ENCODE measurements at places on chromosomes 12 and 14. TPM values are rescaled to one million over a fixed set of nuclear protein-coding genes. Genes with fewer than 3 reads are reported as not detected.
A peak's percentile ranks its signal among the peaks of the same experiment; 100 is the strongest.

ZNF839 gene
- 10.9 TPM for polyA plus RNA-seq

GRCh38 chr12:68880660-68881325, 52.2 kb downstream of the CPM start:
- no peak for DNase-seq

GPX2 gene
- 2.4 TPM for polyA plus RNA-seq

GRCh38 chr12:46103559-46104383, 113.4 kb upstream of the SCAF11 start:
- DNase-seq = no peak

DNA sequence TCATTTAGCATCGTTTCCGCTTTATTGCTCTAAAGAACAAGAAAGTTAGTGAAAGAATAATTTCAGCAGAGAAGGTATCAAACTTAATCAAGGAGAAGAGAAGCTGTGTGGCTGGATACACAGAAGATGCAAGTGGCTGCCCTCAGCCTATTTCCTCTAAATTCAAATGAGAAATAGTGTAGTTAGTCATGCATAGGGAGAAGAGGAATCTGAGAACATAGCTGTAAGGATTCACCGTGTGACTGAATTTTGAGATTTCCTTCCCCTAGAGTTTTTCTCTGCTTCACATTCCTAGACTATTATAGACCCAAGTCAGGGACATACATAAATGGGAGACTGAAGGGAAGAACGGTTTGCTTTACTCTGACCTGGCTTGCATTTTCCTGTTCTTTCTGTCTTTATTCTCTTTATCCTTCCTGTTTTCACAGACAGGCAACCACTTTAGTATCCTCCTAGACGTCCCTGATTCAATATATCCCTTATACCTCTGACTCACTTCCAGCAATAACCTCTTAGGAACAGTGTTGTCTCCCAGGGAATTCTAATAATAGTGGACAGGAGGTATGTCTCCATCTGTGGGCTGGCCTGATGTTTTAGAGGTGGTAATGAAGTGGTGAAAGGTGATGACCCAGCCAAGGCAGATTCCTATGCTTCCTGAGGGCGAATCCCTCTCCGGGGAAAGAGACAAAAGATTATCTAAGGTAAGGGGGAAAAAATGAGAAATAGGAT, 7.0 kb downstream of the RNASE10 start:
- no peak for DNase-seq

DNA sequence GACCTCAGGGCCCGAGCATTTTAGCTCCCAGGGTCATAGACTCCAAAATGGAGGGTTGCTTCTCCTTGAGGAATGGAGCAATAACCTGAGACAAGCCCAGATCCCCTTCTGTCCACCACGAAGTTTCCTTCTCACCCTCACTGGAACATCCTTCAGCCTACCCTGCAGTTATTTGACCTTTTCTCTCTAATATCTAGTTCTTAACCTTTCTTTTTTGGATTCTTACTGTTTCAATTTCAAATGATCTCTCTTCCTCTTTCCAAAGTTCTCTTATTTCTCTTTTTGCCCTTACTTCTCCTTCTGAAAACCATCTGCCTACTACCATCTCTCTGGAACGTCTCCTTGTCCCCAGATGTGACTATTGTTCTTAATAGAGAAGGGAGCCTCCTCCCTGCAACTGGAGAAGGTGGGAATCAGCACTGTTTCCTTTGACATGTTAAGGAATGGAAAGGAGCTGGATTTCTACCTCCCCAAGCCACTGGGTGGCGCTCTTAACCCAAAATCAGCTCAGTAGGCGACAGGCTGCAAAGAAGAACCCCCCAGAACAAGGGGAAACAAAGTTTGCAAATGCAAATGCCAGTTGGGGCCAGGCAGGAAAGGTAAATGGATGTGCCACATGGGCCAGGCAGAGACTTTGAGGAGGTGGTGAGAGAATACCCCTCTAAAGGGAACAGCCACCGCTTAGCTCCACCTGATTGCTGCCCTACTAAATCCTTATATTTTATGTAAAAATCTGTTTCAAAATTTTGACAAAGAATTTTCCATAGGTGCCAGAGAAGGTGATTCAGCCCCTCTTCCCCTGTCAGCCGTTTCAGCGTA, 22.4 kb upstream of the PDE1B start:
- no peak for DNase-seq

DNA sequence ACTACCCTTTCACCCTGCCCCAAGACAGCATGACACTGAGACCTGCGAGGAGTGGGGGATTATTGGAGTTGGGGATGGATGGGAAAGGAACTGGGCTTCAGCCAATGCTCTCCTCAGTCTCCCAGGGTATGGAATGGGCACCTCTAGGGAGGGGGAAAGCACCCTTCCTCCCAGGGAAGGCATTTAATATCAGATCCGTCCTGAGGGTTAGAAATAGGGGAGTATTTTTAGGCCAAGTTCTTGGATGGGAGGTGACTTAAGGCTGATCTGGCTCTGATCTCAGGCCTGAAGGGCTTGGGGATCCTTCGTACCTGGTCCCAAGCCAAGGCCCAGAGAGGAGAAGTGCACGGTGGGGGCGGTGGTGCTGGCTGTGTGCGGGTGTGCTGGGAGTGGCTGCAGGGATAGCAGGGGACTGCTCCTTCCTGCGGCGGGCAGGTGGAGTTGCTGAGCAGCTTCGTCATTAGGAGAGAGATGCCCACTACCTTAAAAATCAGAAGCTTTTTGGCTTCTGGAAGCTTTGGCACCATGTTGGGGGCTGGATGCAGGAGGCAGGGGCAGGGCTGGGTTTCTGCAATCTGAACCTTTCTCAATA, 7.0 kb upstream of the CEBPE start:
- no peak for DNase-seq

C12orf50 gene
- polyA plus RNA-seq = 0.17 TPM

DNA sequence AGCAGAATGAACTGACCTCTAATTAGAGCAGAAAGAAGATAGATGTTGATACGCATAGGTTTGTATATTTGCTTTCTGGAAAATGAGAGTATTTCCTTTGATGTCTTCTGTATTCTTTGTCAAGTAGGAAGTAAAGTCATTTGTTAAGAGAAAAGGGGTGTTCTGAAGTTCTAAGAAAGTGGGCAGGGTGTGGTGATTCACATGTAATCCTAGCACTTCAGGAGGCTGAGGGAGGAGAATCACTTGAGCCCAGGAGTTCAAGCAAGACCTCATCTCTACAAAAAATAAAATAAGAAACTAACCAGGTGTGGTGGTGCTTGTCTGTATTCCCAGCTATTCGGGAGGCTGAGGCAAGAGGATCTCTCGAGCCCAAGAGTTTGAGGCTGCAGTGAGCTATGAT, 2.8 kb downstream of the RHNO1 start:
- DNase-seq = no peak

DNA sequence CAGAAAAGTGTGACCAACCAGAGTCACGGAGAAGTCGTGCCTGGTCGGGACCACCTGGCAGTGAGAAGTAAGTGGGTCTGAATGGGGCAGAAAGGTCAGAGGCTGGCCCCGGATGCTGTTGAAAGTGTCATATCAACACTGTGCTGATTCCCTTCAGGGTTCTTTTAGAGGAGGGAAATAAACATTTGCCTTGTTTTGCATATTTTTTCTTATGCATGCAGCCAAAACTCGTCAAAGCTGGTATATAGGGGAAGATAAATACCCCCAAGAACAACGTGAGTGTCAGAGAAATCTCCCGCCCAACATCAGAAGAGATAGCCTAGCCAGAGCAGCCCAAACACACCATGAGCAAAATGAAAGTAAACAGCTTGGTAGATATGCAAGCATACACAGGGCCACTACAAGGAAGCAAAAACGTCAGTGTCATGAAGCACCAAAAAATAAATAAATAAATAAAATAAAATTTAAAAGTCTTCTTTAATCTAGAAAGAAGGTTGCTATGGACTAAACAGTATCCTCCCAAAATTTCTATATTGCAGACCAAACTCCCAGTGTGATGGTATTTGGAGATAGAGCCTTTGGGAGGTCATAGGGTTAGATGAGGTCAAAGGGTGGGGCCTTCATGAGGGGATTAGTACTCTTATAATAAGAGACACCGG, 22.1 kb downstream of the EIF5 start:
- DNase-seq = no peak

- no peak for DNase-seq
These were observed 79.4 kb downstream of the SETD3 start for GRCh38 chr14:99401211-99401610.

DNA sequence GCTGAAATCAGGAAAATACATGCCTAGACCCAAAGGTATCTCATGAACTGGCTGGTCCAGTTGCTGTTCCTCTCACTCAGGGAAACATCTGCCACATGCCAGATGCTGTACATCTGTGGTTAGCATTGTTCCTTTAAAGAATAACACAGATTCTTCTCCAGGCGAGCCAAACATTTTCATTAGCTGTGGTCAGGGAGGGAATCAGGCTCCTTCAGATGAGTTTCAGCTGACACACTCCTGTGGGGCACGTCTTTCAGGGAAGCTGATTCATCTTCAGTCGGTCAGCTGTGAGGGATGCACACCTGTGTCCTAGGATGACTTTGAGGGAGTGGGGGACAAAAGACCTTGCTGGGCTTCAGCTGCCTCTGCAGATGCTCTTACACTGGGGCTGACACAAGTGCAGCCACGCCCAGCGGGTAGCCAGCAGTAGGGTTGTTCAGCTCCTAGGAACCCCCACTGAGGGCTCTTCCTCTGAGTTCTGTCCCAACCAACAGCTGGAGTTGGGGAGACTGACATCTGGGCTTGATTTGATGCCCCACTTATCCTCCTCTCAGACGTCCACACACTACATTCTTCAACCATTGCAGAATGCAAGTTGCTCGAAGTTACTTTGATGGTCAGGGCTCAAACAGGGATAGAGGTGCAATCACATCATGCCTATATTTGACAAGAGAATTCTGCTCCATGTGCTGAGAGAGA, 155.0 kb downstream of the NUAK1 start:
- no peak for DNase-seq

DNA sequence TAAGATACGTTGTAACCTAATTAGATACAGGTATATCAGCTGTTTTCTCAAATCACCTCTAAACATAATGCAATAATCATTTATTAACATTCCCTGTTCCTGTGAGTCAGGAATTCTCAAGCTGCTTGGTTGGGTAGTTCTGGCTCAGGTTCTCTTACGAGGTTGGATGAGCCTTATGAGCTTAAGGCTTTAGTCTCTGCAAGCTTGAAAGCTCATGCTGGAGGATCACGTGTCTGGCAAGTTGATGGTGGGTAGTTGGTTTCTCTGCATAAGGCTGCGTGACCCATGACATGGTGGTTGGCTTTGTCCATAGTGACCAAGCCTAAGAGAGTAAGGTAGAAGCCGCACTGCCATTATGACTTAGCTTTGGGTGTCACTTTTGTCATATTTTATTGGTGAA, 62.0 kb downstream of the PLEKHA5 start:
- DNase-seq = no peak

RARG gene
- 38.7 TPM for polyA plus RNA-seq

DNA sequence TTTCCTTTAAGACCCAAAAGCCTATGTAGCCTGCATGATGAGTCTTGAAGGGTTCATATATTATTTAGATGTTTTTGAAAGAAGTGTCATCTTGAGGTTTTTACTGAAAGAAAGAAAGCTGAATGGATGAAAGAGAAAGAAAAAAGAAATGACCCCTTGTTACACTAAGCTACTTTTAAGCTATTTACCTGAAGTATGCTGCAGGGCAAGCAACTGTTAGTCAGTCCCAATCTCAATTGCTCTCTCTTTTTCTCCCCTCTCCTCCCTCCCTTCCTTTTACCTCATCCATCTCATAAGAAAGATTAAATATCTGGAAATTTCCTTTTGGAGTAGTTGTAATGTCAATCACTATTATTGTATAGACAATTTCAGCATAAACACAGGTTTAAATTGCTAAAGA, 512.4 kb downstream of the TMTC2 start:
- DNase-seq = no peak

- DNase-seq = peak; percentile 12
These were observed 8.8 kb downstream of the IKBIP start for GRCh38 chr12:98635657-98636323.

DNA sequence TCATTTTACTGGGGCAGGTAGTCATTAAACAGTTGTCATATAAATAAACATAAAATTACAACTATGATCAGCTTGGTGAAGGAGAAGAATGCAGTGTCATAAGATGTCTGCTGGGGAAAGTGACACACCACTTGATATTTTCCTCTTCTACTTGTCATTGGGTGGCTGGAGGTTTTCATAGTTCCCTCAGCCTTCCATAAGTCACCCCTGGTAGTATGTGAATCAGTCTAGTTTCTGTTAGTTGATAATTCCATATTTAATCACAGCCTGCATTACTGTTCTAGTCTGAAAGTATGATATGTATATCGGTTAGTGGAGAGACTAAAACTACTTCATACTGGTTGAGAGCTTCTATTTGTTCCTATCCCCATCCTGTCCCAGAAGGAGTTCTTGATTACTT, 38.2 kb downstream of the PLEKHA5 start:
- DNase-seq = no peak

MYF5 gene
- polyA plus RNA-seq = not detected

- no peak for DNase-seq
These were observed 2.6 kb upstream of the JAG2 start for GRCh38 chr14:105171004-105171673.

SDSL gene
- polyA plus RNA-seq = 12.7 TPM

DNA sequence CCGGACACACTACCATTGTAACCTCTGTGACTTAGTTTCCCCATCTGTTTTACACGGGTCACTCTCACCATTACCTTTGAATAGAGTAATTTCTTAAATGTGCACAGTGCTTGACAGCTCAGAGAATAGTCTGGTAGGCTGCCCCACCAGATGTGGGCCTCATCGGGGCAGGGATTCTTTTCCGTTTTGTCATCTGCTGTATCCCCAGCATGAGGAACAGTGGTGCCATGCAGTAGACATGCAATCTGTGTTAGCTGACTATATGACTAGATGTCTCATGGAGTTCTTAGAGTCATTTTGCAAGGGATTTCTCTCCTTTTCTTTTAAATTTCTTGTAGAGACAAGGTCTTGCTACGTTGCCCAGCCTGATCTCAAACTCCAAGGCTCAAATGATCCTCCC, 44.9 kb upstream of the PLEKHG3 start:
- no peak for DNase-seq

- DNase-seq = no peak
These were observed 86.4 kb downstream of the EP400 start for GRCh38 chr12:132036063-132036683.

- no peak for DNase-seq
These were observed 7.0 kb upstream of the B4GALNT3 start for GRCh38 chr12:452667-453210.

GRCh38 chr14:65131301-65131701, 29.0 kb upstream of the MAX start:
- DNase-seq = no peak

DNA sequence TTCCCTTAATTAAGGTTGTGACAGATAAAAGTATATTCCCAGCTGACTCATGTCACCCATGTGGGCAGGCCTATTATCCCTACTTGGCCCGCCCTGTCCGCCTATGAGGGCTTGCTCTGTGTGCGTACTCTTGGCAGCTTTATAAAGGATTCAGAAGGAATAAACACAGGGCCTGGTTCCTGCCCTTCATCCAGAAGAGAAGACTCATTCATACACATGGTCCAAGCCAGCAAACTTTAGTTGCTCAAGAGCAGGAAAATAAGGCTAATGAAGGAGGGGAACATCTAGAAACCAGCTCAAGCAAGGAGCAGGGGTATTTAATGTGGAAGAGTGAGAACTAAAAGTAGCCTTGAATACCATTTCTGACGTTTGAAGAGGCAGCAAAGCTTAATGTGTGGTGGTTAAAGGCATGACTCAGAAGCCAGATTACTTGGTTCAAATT, 141.9 kb downstream of the CRADD start:
- no peak for DNase-seq

KLRD1 gene
- polyA plus RNA-seq = 0.22 TPM

GRCh38 chr12:18141048-18141982, 51.3 kb upstream of the RERGL start:
- no peak for DNase-seq

GRCh38 chr12:82437744-82438143, 79.4 kb downstream of the METTL25 start:
- no peak for DNase-seq
